ENCODE measurements at places on chromosomes 4 and X.

- no peak for DNase-seq
Observed at GRCh38 chrX:116281106-116281505, 110.6 kb downstream of the AGTR2 start.

- DNase-seq: no peak
Observed at GRCh38 chrX:74461384-74461783, 40.1 kb downstream of the SLC16A2 start.

DNA sequence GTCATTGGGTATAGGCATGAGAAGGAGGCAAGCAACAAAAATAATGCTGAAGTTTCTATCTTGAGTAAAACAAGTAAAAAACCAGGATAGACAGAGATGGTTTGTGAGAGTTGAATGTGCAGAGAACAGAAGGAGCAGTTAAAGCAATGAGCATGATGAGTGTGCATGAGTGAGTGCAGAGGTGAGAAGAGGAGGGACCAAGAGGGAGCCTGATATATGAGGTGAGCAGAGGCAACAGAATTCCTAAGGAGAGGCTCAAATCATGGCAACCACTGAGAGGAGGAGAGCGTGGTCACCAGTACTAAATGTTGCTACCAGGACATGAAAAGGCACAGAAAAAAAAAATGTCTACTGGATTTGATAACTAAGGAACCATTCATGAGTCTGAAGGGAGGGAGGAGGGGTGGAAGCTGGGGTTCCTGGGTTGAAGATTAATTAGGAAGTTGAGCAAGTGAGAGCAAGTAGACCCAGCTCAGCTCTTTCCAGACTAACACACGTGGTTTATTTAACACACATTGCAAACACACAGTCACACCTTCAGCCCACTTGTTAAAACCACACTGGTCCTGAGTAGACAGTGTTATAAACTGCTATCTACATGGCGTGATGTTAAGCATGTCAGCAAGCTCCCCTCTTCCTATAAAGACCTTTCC, 69.0 kb upstream of the IQCM start:
- DNase-seq: no peak

DNA sequence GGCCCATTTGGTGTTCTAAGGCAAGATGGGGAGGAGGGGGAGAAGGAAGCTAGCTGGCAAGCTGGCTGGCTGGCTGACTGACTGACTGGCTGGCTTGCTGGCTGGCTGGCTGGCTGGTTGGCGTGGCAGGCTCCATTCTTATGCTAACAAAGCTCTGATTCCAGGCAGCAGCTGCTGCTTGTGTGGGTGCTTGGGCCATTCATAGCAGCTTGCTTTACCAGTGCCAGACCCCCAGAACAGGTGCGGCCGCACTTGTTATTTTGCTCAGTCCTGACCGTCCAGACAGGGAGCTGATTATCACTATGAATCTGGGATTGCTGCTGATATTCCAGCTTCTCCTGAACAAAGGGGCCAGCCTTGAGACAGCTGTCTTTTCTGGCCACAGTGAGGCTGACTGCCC, 131.2 kb upstream of the PAK3 start:
- DNase-seq: no peak

GRCh38 chr4:162475246-162475645, 311.4 kb upstream of the FSTL5 start:
- no peak for DNase-seq

GRCh38 chr4:52837716-52838558, 24.2 kb upstream of the RASL11B start:
- DNase-seq: no peak

Data from GM10248 (cell line).